ENCODE measurements at places on chromosomes 7 and 10.

- DNase-seq: no peak
Measured at GRCh38 chr10:6054884-6055283, 7.3 kb downstream of the IL2RA start.

DNA sequence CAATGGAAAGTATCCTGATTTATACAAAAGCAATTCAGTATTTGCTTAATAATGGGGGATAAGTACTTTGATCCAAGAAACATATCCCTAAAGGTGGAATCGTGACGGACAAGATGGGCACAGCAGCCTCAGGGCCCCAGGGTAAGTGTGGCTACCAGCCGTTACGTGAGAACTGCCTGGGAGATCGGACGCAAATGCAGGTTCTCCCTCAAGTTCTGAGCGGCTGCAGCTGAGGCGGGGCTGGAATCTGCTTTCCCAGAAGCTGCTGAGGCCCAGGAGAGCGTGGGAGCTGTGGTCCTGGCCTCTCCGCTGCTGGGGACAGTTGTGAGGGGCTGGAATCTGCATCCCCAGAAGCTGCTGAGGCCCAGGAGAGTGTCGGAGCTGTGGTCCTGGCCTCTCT lies 13.5 kb downstream of the FOXL3 start:
- no peak for DNase-seq

DNA sequence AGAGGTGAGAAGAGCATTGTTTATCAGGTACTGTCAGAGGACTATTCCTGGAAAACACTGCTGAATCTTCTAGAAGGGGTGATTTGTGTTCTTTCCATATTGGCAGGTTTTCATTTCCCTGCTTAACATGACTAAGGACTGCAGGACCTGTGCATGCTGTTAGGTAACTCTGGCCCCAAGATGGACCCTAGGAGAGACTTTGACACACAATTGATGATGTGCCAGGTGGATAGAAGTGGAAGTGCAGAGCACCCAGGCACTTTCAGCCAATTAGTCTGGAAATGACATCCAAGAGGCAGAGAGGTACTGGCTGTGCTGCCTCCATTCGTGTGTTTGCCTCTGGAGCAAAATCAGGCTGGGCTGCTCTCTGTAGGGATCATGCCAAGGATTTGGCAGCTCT lies 496.3 kb upstream of the GALNT17 start:
- no peak for DNase-seq

DNA sequence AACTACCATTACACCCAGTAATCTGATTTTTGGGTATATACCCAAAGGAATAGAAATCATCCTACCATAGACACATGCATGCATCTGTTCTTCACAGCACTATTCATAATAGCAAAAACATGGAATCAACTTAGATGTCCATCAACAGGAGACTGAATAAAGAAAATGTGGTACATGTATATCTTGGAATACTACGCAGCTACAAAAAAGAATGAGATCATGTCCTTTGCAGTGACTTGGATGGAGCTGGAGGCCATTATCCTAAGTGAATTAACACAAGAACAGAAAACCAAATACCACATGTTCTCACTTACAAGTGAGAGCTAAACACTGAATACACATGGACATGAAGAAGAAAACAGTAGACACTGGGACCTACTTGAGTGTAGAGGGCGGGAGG lies 254.9 kb downstream of the CACNA2D1 start:
- DNase-seq: no peak

DNA sequence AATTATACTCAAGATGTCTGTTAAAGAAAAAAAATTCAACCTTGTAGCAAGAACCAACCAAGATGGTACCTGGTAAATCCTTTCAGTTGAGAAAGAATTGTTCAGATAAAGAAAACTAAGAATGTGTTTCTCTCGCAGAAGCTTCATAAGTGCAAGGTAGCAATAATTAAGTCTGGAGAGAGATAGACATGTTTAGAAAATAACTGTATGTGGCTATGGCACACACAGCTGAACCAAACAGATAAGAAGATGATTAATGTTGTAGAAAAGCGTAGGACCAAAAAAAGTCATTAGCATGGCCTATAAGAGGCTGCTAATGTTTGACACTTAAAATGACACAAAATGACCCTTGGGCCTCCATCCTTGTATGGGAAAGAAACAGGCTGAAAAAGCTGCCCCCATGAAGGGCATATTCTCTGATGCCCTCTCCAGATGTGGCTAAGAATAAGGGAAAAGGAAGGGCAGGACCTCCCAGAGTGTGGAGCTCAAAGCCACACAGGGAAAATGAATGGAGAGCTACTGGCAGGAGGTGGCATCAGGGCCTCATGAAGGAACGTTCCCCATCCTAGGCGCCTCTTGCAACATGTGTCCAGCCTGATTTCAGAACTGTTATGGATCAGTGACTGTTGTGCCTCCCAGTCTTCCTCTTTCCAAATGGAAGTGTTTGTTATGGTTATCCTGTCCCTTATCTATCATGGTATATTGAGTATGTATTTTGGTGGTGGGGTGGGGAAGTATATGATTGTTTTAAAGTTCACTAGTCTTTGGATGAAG lies 30.7 kb downstream of the TLL2 start:
- DNase-seq: no peak

DNA sequence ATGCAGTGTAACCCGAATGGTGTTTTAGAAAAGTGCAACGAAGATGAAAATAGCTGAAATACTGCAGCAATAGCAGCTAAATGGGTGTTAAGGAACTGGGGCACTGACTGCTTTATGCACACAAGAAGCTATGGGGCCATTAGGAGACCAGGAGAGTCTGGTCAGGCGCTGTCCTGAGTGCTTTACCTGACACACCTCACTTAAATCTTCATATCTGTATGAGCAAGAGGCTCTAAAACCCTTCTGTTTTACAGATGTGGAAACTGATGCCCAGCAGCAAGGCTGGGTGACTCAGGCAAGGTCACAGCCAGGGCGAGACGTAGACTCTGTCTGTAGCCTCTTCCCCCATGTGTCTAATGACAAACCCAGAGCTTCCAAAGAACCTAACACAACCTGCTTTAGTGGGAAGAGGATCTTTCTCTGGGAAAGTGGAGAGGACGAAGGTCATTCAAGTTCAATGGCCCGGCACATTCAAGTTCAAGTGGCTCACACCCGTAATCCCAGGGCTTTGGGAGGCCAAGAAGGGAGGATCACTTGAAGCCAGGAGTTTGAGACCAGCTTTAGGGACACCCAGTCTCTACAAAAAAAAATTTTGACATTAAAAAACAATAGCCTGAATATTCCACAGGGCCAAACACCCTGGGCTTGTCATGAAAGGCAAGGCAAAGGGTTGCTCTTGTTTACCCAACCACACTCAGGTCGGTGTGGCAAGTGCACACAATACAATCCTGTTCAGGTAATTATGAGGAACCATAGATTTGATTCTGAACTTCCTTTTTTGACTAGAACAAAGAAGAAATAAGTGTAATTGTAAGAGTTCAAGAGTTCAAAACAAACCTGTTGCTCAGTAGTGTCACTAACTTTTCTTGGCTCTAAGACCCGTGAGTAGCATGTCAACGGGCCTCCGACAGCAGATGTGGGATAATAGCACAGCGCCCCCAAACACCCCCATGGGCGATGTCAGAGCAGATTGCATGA lies 53.7 kb upstream of the KLF6 start:
- no peak for DNase-seq

DNA sequence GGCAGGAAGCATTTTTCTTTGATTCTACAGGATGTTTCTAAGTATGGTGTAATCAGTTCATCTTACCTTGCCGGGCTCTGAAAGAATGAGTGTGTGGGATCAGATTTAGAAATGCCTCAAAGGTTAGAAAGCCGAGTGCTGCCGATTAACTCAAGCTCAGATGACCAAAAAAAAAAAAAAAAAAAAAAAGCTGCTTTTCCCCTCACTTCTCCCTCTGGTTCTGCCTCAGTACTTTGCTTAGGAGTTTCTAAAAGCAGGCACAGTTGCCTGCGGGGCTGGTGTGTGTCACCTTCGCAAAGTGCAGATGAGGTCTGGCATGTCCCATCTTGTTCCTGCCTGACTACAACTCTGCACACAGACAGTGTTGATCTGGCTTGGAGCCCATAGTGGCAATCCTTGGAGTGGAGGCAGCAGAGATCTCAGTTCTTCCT lies 47.0 kb downstream of the KIAA1217 start:
- DNase-seq: no peak

- no peak for DNase-seq
Measured at GRCh38 chr7:96589038-96589437, 120.6 kb downstream of the SEM1 start.

- no peak for DNase-seq
Measured at GRCh38 chr7:79930604-79931003, 204.0 kb upstream of the GNAI1 start.

DNA sequence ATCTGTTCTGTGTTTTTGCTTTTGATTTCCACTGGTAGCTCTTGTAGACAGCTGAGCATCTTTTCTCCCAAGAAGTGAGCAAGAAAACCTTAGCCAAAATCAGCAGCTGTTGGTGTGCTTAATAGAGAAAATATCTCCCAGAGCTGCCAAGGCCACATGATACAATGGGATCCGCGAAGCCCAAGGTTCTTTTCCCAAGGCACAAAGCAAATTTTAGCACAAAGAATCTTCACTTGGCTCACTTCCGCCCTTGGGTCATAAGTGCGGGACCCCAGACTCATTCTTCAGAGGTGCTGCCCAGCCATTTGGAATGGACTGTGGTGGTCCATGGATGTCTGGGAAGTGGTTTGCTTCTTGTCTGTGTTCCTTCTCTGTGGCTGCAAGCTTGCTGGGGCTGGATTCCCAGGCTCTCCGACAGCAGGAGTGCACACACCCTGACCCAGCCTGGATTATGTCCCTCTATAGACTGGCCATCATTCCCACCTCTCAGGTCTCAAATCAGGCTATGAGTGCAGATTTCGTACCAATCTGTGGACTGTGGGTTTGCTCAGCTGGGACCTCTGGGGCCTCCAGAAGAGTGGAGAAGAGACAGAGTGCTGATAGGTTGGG lies 93.0 kb upstream of the TMEM72 start:
- DNase-seq: no peak

GRCh38 chr7:73519867-73520672 lies 2.0 kb downstream of the BAZ1B start:
- no peak for DNase-seq

DNA sequence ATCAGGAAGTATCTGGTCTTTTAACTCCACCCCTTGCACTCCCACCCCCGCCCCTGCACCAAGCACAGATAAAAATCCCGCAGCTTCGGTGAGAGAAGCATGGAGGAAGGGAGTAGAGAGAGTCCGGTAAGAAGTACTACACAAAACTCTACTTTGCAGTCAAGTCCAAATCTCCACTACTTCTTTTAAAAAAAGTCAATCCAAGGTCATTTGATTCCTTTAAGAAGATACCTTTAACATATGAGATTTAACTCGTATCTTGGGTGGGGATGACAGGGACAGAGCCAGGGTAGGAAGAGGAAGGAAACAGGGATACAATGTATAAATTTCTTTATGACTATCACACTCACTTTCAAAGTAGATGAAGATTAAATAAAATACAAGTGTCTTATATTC lies 132.1 kb downstream of the NRBF2 start:
- DNase-seq: no peak

- no peak for DNase-seq
Measured at GRCh38 chr10:117000580-117000979, 4.4 kb downstream of the SHTN1 start.

DNA sequence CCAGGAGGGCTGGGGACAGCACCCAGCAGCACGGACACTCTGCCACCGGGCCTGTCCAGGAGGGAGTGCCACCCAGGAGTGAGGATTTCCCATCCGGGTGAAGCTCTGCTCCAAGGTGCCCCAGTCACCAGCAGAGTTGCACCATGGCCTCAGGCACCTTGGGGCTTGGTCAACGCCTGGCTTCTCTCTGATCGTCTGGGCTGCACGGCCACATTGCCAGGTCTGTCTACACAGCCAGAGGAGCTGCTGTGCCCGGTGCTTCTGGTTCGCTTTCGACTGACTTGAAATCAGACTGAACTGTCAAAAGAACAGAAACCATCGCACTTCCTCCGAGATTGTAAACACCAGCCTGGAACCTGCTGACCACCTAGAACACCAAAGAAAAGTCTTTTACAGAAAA lies 12.0 kb downstream of the SHH start:
- DNase-seq: no peak

DNA sequence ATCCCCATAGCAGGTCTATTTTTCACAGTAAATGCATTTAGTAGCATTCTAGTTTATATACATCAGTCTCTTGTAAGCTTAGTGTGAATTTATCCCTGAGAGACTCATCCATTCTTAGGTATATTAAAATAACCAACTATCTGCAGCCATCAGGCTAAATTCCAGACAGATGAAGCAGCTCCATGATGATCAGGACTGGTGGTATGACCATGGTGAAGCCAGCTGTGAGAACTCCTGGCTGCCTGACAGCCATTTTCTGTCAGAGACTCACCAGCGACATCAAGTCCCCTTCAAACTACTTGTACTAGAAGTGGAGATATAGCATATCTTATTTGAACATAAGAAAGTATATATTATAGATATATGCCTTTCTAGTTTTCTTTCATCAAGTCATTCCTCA lies 70.3 kb upstream of the GSDME start:
- no peak for DNase-seq

- DNase-seq: no peak
Measured at GRCh38 chr10:61842755-61843497, 58.6 kb upstream of the ARID5B start.

- no peak for DNase-seq
Measured at GRCh38 chr10:42926843-42927242, 144.2 kb downstream of the BMS1 start.

GRCh38 chr7:104179178-104179577 lies 28.6 kb downstream of the ORC5 start:
- DNase-seq: no peak

DNA sequence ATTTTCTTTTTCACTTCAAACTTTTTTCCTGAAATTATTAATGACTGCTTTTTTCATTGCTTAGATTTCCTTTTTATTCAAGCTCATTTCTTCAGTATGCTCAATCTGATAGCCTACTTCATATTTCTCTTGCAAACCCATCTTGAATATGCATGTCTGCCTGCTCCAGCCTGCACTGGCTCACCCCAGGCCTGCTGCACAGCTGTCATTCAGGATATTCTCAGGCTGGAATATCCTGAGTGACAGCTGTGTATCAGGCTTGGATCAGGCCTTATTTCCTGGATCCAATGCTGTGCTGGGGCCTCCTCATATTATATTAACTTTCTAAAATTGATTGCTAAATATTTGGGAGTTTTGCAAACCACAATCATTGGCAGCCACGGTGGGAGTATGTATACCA lies 120.2 kb upstream of the TNS3 start:
- DNase-seq: no peak
